ENCODE measurements at places on chromosomes 6 and 20.

GRCh38 chr6:31541059-31541657, 645 bp downstream of the DDX39B start:
- peak; percentile 61 for DNase-seq

DNA sequence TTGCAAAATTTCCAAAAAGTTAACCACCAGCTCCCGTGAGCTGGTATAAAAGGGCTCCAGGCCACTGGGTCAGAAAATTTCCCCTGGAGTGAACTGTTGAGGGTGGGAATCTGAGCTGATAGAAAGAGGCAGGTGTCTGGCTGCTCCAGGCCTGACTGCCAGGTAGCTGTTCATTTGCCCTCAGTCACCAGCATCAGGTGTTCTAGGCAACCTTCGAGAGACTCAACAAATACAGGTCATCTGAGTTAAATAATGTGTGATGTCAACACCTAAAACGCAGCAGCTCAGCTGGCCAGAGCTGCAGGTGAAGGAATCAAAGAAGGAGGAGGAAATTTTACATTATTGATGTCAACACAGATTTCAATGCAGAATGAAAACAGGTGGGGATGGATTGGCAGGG, 46.7 kb downstream of the KCNK5 start:
- no peak for DNase-seq

GRCh38 chr20:38941726-38942389, 15.6 kb downstream of the FAM83D start:
- DNase-seq, result no peak

- DNase-seq, result no peak
Measured at GRCh38 chr6:97427648-97428047, 144.6 kb upstream of the MMS22L start.

DNA sequence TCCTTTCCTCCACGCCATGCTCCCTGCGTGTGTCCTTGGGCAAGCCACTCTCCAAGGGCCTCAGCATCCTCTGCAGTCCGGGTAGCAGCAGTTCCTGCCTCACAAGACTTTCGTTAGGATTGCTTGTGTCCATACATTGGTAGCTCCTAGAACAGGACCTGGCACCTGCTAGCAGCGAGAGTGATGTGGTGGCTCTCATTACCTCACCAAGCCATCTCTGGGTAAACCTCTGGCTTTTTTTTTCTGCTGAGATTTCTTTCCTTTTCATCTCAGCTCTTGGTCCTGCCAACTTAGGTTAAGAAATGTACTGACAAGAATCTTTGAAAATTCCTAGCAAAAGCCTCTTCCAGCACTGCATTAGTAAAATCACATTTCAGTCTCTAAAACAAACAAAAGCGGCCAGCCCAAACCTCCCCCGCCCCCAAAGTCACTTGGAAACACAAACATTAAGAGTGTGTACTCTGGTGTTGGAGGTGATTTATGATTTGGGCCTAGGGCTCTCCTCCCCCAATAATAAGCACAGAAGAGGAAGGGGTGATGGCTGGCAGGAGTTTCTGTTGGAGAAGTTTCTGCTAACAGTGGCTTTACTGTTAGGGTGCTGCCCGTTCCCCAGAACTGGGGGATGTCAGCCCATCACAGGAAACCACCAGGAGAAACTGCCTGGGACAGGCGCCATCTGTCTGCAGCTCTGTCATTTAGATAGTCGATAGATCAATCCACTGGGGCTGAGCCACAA, 199.2 kb downstream of the CD83 start:
- DNase-seq, result no peak

Data from CD4-positive, alpha-beta T cell (primary cell).